T-cell (primary cell): ENCODE measurements at places on chromosomes 3 and 15.

- DNase-seq, result no peak
These were observed 5.2 kb downstream of the PARP3 start for GRCh38 chr3:51947215-51947900.

DNA sequence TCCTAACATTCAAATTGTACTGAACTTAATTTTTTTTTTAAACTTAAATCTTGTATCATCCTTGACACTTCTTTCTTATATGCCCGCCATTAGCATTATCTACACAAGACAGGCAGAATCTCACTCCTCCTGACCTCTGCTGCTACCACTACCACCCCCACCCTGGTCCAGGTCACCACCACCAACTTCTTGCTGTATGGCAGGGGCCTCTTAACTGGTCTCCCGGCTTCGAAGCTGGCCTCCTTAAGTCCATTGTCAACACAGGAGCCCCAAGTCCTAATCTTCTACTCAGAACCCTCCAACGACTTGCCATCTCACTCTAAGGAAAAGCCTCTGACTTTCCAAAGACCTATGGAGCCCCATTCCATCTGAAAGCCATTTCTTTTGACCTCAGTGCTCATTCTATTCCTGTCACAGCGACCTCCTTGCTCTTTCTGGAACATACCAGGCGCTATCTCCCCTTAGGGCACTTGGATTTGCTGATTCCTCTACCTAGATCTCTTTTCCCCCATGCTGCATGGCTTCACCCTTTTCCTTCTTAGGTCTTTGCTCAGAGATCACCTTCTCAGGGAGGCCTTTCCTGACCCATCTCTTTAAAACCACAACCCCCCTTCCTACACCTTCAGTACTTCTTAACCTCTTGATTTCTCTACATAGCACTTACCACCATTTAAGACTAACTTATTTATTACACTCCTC lies 2.6 kb downstream of the PRC1 start:
- no peak for DNase-seq

DNA sequence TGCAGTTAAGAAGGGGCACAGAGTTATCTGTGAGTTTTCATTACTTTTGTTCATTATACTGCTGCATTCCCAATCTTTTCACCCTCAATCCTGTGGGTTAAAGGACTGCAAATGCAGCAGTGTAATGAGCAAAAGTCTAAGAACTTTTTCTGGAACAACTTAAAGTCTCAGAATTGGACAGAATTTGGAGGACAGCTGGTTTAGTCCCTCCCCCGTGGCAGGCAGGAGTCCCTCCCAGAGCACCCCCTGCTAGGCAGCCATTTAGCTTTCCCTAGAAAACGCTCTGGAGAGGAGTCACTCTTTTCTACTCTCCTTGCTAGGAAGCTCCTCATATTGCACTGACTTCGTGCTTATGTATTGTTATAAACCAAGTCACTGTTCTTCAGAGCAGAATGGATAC lies 156.3 kb upstream of the UBE2E1 start:
- no peak for DNase-seq

GRCh38 chr3:188542196-188542595 lies 388.2 kb downstream of the LPP start:
- no peak for DNase-seq

GRCh38 chr15:55715355-55716076 lies 27.4 kb downstream of the PRTG start:
- no peak for DNase-seq

DNA sequence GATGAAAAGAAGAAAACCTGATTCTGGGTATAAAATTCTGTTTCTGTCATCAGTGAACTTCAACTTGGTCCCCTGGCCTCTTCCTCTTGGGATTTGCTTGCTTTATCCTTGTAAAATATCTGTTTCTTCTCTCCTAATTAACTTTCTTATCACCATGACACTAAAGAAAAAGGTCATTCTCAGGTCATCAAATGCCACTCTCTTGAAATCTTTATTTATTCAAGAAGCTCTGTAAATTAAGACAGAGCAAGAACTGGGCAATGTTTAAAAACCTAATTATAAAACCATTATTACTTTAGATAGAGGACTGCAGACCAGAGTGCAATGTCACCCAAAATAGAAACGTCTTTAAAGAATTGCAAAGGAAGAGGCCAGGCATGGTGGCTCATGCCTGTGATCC lies 6.0 kb upstream of the LIPC start:
- DNase-seq, result no peak

DNA sequence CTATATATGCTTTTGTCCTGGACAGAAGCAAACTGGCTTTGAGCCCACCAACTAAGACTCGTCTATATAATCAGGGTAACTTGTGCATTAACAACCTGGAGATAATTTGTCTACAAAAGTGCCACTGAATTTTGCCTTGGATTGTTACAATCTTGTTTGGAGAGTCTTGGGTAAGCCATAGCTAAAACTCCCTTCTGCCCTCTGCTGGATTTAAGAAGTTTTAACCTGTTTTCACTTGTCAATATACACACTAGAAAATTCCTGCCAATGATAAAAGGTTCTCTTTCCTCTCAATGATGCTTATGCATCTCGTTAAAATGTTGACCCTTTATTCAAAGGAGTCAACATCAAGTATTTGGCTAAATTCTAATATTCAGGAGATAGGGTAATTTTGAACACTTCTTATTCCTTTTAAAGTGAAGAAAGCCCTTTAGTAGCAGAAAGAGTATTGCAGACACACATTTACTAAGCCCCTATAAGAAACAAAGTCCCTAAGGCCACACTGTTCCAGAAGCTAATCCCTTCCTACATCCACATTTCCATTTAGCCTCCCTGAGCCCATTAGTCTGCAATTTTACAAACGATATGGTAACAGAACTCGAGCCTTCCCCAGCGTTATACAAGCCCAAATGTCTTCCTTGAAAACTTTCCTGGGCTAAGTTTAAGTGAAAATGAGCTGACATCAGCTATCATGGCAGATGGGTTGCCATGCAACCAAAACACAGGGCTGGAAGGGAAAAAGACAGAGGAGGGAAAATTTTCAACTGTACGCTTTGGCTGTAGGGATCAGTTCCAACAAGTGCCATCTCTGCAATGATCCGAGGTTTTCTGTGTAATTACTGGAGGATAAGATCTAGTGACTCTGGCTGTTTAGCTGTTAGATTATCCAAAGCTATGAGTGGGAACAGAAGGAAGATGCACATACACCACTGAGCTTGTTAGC lies 75.9 kb upstream of the FGF12 start:
- no peak for DNase-seq

DNA sequence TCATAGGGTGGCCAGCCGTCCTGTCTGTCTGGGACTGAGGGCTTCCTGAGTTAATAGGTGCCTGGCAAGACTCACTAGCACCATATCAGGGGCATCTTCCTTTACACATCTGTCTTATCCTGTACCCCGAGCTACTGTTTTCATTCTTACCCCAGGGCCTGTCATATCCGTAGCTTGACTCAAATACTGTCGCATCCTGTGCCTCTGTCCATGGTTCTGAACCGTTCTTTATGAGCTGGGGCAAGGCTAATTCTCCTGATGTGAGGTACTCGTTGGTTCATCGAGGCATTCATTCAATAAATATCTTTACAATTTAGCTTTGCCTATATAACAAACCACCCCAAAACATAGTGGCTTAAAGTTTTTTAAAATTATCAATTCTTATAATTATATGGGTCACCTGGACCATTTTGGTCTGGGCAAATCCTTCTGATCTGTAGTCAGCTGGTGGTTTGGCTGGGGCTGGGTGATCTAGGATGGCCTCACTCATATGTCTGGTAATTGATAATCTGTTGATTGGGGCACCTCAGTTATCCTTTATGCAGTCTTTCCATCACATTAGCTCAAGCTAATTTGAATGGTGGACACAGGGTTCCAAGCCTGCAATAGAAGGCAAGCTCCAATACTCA lies 121.2 kb downstream of the TLE3 start:
- DNase-seq, result no peak

DNA sequence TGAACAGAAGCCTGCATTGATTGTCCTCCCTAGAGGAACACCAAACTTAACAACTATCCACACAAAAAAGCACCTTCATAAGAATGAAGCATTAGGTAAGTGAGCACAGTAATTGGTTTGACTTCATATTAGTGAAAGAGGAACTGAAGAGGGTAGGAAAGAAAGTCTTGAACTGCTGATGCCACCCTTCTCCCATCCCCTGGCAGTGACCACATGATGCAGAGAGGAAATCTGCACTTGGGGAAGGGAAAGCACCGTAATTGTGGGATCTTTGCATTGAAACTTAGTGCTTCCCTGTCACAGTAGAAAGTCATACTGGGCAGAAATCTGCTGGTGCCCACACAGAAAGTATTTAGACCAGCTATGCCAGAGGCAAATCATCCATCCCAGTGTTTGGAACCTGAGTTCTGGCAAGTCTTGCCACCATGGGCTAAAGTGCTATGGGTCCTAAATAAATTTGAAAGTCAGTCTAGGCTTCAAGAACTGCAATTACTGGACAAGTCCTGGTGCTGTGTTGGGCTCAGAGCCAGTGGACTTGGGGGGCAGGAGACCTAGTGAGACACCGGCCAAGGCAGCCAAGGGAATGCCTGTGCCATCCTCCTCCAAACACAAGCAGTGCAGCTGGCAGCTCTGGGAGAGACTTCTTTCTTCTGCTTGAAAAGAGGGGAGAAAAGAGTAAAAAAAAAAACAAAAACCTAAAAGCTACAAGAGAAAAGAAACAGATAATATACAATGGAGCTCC lies 63.6 kb downstream of the SLC15A2 start:
- peak; percentile 4 for DNase-seq

GRCh38 chr15:74174958-74175253 lies 1.4 kb downstream of the ISLR start:
- DNase-seq, result no peak

DNA sequence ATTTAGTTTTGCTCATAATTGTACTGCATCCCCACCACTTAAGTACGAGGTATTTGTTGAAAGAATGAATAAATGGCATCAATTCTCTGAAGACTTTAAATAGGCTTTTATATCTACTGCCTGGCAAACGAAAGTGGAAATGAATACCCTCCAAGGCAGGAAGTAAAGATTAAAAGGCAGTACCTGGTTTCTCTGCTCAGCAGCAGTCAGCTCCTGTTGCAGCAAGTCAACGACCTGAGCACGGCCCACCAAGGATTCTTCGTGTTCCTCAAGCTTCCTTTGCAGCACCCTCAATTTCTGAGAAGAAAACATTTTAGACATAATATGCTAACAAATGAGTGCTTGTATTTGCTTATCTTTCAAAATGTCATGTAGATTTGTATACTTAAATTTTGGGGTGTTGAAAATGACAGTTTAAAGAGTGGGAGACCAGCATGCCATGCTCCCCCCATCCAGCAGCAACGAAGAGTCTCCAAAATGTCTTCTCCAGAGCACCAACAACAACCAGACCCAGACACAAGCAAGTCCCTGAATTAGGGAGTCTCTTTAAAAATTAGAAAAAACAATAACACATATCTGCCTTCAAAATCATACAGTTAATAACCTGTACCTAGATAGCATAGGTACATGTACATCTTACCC lies 31.2 kb downstream of the GOLGB1 start:
- DNase-seq, result peak; percentile 24

DNA sequence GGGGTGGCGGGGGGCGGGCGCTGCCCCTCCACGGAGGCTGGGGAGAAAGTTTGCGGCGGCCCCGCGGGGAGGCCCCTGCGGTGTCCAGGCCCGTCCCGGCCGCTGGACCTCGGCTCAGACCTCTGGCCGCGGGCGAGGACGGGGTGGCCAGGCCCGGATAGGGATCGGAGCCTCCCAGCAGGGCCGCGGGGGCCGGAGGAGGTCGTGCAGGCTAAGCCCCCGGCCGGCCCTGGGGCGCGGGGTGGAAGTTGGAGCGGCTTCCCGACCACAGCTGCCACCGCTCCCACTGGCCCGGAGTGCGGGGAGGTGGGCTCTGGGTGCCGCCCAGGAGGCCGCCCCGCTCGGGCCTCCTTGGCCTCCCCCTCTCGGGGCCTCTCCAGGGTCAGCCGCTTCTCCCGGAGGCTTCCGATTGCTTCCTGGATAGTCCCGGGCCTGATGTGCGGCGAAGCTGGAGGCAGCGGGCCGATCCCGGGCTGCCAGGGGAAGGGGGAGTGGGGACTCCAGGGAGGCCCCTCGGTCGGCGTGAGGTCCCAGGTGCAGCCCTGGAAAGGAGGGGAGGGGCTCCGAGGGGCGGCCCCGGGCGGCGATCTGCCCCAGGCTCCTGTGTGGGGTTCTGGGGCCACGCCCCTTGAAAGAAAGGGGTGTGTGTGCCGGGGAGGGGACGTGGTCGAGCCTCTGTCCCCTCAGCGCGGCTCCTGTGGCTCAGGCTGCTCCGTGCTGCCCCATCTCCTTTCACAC lies 907 bp downstream of the PLXNA1 start:
- no peak for DNase-seq

DNA sequence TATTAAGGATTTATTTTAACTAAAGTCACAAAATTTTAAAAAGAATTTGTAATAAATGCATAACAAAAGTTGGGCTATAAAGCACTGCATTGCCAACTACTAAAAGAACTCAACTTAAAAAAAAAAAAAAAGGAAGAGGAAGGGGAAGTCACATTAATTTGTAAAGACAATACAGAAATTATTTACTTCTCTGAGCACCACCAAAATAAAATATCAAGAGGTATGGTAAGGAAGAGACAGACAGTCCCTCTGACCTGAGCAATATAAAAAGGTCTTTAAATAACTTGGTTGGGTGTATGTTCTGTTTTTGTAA lies 83.5 kb downstream of the UACA start:
- no peak for DNase-seq

DNA sequence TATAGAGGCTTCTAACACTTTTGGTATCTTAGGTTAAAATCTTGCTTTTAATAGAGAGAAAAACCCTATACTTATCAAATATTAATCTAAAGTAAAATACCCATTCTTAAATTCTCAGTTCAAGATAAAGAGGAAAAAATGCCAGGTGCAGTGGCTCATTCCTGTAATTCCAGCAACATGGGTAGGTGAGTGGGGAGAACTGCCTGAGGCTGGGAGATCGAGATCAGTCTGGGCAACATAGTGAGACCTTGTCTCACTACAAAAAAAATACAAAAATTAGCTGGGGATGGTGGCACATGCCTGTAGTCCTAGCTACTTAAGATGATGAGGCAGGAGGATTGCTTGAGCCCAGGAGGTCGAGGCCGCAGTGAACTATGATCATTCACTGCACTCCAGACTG lies 135.8 kb downstream of the CLASP2 start:
- DNase-seq, result no peak

GRCh38 chr3:52453496-52454249 lies at the start of gene TNNC1:
Gene TNNC1, minus strand, starts transcription at chr3:52454041. Its CDS starts 26 bp downstream, at chr3:52454015.
- DNase-seq, result no peak

DNA sequence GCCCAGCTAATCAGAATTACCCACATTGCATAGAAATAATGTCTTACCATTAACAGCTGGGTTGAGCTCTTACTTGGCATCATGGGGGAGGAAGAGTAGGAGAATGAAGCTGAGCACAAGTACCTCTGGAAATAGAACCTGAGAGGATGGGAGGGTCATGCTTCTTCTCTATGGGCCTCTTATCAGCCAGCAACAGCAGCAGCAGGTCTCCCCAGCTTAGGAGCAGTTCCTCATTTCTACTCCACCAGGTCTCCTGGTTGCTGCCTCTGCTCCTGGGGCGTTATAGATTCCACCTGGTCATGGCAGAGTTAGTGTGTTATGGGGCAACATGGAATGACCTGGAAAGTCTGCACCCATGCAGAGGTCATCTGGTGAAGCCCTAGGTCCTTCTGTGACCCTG lies 3.4 kb downstream of the FSD2 start:
- DNase-seq, result no peak
